ENCODE measurements at places on chromosomes 1 and 21.

DNA sequence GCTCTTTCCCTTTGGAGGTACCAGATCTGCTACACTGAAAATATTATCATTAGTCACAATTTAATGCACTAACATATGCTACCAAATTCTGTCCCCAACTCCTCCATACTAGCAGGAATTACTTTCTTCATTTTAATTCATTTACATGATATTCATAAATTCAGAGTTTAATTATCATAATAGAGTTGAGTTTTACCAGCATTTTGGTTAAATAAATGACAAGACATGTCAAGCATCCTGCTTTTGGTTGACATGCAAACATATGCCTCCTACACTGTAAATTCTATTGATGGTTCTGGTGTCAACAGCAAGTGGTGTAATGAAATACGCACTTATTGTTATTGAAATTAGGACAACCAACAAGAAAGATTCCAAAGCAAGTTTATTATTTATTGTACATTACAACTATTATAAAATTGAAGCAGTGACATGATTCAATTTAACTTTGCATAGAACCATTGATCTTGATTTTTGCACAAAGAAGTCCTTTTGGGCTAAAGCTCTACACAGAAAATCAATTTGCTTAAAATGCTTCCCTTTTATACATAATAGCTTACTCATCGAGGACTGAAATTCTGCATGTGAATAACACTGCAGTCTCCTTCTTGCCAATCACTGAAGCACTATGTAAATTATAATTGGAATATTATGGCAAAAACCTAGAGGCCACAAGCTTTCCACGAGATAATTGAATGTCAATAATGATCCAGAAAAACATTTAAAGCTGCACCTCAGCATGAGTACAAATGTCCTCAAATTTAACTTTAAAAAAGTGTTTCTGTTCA is 728.6 kb upstream of the ADGRL2 start:
- no peak overlapping the region for H3K4me3 ChIP-seq
- no peaks in the 10 kb centered on the region for H3K27me3 ChIP-seq

- no peak for DNase-seq
- no peak overlapping the region for H3K4me3 ChIP-seq
- no peaks in the 10 kb centered on the region for H3K4me1 ChIP-seq
- H3K36me3 ChIP-seq: no peaks in the 10 kb centered on the region
Measured at GRCh38 chr1:183365676-183366075, 52.5 kb downstream of the NMNAT2 start.

GRCh38 chr1:97824624-97825023 is 96.2 kb downstream of the DPYD start:
- no peaks in the 10 kb centered on the region for H3K4me1 ChIP-seq
- no peak overlapping the region for H3K27ac ChIP-seq

DNA sequence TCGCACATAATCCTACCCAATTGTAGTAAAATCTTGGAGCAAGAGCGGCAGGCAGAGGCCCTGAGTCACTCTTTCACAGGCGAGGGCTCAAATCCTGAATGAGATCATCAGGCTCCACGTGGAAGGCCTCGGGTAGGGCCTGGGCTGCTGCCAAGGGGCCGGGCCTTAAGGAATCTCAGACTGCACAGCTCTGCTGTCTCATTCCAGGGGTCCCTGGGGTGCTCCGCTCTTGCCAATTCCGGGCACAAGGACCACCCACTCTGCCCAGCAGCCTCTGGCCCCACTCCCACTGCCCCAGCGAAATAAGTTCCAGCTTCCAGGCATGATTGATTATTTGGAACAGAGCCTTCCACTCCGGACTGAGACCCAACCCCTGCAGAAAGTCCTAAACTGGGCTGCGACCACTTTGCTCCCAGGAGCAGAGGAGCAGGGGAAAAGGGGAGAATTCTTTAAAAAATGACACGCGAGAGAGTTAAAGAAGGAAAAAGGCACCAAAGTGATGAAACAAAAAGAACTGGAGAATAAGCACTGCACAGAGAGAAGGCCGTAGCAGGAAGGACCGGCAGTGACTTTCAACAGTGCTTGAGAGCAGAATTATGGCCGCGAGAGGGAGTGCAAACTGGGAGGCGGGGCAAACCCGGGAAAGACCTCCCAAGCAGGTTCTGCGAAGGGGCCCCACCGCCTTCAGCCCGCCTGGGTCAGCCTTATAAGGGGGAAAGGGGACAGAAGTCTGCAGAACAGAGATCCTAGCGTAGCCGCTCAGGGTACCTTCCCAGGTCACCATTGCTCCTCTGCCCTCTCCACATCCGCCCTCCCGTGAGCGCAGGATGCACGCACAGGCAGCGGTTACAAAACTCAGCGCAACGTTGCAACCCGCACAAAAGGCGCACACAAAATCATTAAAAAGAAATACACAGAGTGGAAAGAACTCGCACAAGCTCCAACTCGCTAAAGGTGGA is 2.0 kb downstream of the ADAMTS1 start:
- peak; percentile 44 for DNase-seq
- peak overlapping the region; percentile 67 for H3K4me3 ChIP-seq
- H3K4me1 ChIP-seq: peaks cover 38% of the 10 kb centered on the region
- peaks cover 67% of the 10 kb centered on the region for H3K27me3 ChIP-seq

GRCh38 chr1:50637460-50637859 is 214.2 kb upstream of the DMRTA2 start:
- H3K36me3 ChIP-seq: no peaks in the 10 kb centered on the region
- DNase-seq: no peak
- no peak overlapping the region for H3K4me3 ChIP-seq
- H3K27me3 ChIP-seq: no peaks in the 10 kb centered on the region
- H3K4me1 ChIP-seq: peaks cover 1% of the 10 kb centered on the region
- no peak overlapping the region for H3K27ac ChIP-seq

GRCh38 chr1:207313131-207313530 is 8.3 kb upstream of the CD55 start:
- H3K36me3 ChIP-seq: no peaks in the 10 kb centered on the region
- no peak for DNase-seq
- H3K4me1 ChIP-seq: peaks cover 16% of the 10 kb centered on the region

DNA sequence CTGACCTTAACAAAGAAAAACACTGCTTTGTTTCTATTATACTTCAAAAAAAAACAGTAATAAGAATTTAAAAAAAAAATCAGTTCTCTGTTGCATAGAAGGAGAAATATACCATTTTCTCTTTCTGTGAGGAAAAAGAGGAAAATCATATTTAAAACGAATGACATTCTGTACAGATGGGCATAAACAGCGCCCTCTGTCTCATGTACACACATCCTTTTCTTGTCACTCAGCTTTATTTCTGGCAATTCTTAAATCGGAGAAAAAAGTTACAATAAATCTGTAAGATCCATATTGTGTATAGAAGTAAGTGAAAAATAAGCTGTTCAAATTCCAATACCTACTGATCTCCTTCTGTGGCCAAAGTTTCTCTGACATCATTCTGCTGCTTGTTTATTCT is 245.4 kb downstream of the SMYD3 start:
- no peaks in the 10 kb centered on the region for H3K4me1 ChIP-seq
- no peaks in the 10 kb centered on the region for H3K27me3 ChIP-seq
- H3K36me3 ChIP-seq: peaks cover 5% of the 10 kb centered on the region

DNA sequence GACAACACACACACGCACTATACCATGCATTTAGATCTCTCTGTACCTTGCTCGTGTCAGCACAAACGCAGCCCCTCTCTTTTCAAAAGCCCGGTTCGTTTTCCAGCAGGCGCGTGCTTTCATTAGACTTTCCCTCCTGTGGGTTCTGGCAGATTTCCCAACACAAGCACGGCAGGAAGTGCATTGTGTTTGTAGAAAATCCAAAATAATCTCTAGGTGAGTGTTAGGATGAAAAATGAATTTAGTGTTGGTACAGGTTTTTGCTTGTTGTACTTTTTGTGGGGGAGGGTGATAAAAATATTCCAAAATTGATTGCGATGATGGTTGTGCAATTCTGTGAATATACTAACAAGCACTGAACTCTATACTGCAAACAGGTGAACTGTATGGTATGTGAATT is 54.1 kb upstream of the POFUT2 start:
- no peak for DNase-seq
- no peaks in the 10 kb centered on the region for H3K4me1 ChIP-seq
- H3K27ac ChIP-seq: no peak overlapping the region
- H3K4me3 ChIP-seq: no peak overlapping the region
- peaks cover 3% of the 10 kb centered on the region for H3K27me3 ChIP-seq
- H3K36me3 ChIP-seq: no peaks in the 10 kb centered on the region

DNA sequence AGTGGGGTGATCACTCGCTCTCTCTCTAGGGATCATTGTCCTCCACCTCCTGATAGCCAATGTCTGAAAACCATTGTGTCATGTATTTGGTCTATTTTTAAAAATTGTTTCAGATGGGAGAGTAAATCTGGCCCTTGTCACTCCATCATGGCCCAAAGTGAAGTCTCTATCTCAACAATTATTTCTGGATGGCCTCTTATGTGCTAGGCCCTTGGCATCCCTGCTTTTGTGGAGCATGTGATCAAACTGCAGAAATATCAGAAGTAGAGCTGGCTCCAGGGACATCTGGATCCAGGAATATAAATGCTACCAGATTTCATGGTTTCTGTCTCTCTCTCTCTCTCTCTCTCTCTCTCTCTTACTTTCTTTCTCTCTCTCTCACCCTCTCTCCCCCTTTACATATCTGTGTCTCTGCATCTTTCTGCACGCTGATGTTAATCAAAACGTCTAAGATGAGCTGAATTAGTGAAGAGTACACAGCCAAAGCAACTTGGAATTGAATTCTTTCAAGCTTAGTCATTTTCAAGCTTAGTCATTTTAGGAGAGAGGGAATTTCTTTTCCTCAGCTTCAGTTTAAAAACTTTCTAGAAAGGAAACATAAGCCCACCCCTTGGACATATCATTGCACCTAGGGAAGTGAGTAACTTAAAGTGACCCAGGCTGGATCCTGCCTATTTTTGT is 47.4 kb upstream of the DOCK7 start:
- H3K27me3 ChIP-seq: peaks cover 7% of the 10 kb centered on the region
- no peak overlapping the region for H3K4me3 ChIP-seq
- H3K4me1 ChIP-seq: peaks cover 6% of the 10 kb centered on the region
- DNase-seq: no peak

DNA sequence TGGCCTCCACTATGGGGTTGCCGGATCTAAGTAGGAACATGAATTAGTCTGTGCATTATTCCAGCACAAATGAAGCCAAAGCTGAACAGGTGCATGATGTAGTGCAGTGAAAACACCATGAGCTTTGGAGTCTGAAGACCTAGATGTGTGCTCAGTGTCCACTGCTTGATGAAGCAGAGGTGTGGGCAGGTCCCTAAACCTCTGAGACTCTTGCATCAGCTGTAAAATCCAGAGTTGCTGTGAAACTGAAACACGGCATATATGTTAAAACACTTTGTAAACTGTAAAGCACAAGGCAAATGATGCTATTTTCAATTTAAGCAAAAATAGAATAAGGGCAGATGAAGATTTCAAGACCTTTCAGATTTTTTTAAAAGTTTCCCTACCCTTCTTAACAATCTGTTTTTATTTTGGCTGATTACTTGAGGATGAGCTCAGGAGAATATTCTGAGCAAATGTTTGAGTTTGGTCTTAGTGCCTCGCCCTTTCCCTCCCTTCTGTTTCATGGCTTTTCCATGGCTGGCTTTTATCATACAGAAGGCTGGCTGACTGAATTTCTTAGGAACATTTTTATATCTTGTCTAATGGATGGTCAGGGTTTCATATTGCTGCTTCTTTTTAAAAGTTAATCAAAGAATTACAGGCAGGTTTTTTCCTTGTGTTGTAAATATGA is 221.8 kb downstream of the NTNG1 start:
- no peaks in the 10 kb centered on the region for H3K27me3 ChIP-seq
- H3K4me3 ChIP-seq: no peak overlapping the region
- DNase-seq: no peak
- no peak overlapping the region for H3K27ac ChIP-seq

- peaks cover 24% of the 10 kb centered on the region for H3K4me1 ChIP-seq
- H3K36me3 ChIP-seq: no peaks in the 10 kb centered on the region
- H3K4me3 ChIP-seq: no peak overlapping the region
- peaks cover 9% of the 10 kb centered on the region for H3K27me3 ChIP-seq
- DNase-seq: no peak
Measured at GRCh38 chr1:25067518-25068251, 137.6 kb upstream of the RUNX3 start.

DNA sequence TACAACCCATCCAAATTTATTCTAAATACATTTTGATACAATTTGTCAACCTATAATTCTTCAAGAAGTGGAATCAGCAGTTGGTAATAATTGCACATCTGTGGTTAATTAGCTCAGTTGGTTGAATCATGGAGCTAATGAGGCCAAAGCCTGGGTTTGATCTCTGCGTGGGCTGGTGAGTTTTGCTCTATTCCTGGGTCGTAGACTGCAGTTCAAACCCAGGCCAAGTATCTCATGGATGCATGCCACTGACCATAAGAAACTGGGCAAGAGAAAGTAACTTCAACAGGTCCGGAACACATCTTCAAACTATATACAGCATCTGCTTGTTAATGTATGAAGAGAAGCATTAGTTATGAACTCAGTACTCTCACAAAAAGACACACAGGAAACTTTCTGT is 779.7 kb downstream of the USP25 start:
- DNase-seq: no peak
- no peak overlapping the region for H3K27ac ChIP-seq
- H3K36me3 ChIP-seq: no peaks in the 10 kb centered on the region
- H3K27me3 ChIP-seq: no peaks in the 10 kb centered on the region
- no peak overlapping the region for H3K4me3 ChIP-seq
- no peaks in the 10 kb centered on the region for H3K4me1 ChIP-seq

DNA sequence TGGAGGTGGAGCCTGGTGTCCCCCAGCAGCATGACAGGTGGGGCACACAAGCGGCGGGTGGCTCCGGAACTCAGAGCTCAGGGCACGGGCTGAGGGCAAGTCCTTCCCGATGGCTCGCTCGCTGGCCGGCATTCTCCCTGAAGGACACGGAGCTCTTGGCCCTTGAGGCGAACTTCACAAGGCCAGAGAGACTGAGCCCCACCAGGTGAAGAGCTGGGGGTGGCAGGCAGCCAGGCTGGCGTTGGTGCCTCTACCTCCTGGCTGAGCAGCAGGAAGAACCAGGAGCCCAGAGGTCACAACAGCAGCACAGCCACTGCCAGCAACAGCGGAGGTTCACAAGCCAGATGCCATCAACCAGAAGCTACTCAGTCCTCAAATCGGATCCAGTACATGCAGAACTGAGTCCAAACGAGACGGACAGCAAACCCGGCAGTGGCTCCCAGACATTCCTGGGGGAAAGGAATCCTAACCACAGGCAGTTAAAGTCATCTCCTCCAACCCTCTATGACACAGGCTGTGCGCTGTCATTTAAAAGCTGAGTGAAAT is 54.1 kb downstream of the NPHP4 start:
- peaks cover 11% of the 10 kb centered on the region for H3K36me3 ChIP-seq
- no peak for DNase-seq
- H3K4me1 ChIP-seq: peaks cover 8% of the 10 kb centered on the region
- H3K27me3 ChIP-seq: no peaks in the 10 kb centered on the region
- H3K4me3 ChIP-seq: no peak overlapping the region
- H3K27ac ChIP-seq: no peak overlapping the region
